ENCODE measurements at places on chromosomes 5 and 9.

DNA sequence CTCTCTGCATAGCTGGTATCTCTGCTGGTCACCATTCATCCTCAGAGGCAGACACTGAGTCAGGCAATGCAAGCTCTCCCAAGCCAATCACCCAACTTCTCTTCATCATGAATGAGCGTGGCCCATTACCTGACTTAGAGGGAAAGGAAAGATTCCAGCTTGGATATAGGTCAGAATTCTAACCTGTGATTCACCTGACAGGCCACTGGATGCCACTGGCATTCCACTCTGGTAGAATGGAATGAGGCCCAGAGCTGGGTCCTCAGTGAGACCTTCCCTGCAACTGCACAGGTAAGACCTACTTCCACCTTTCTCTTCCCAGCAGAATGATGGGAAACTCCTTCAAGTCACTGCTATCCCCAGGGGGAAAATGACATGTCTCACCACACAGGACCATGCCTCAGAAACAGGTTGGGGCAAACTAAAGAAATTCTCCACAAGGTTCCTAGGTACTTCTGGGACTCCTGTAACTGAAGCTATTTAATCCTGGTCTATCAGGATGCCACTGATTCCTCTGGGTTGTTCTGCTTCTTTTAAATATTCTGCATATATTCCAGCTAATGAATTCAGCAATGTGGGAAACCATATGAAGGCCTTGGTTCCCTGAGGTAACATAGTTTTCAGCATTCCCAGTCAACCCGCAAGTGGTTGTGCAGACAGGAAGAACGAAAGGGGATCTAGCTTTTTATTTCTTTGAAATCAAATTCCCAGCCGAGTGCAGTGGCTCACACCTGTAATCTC lies 62.0 kb downstream of the SUSD1 start:
- DNase-seq: no peak

GRCh38 chr5:7822449-7822848 lies 28.5 kb downstream of the CFAP90 start:
- DNase-seq: no peak

DNA sequence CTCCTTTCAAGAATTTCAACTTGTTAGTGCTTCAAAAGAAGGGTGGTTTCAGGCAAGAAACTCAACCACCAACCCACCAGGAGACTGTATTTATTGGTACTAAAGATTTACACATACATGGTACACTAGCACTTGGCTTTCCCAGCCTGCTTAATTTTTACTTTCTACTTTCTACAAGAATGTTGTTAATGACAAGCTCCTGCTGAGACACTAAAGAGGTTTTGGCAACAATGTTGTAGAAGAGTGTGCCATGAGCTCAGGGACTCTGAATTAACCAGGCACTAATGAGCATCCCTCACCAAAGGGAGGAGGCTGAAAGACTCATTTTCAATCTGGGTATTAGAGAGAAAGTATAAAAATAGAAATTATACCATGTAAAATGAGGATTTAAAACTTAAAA lies 195.0 kb downstream of the KIAA0825 start:
- no peak for DNase-seq

GRCh38 chr9:21656776-21657674 lies 145.4 kb upstream of the MTAP start:
- DNase-seq: no peak

GRCh38 chr5:125117566-125117965 lies 371.1 kb upstream of the ZNF608 start:
- DNase-seq: no peak

DNA sequence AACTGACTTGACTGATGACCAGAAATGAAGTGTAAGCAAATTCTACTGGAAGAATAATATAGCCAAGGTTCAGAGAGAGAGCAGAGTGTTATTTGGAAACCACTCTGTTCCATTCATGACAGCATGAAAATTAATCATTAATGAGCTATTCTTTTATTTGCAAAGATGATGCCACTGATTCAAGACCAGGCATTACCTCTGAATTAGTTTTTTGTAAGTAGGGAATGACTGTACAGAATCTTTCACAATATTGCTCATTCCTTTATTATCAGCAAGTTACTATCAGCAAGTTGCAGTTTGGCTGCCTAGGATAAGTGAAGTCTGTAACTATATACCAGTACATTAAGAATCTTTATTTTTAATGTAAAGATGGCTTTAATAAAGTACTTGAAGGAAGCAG lies 75.1 kb upstream of the RGMB start:
- no peak for DNase-seq

DNA sequence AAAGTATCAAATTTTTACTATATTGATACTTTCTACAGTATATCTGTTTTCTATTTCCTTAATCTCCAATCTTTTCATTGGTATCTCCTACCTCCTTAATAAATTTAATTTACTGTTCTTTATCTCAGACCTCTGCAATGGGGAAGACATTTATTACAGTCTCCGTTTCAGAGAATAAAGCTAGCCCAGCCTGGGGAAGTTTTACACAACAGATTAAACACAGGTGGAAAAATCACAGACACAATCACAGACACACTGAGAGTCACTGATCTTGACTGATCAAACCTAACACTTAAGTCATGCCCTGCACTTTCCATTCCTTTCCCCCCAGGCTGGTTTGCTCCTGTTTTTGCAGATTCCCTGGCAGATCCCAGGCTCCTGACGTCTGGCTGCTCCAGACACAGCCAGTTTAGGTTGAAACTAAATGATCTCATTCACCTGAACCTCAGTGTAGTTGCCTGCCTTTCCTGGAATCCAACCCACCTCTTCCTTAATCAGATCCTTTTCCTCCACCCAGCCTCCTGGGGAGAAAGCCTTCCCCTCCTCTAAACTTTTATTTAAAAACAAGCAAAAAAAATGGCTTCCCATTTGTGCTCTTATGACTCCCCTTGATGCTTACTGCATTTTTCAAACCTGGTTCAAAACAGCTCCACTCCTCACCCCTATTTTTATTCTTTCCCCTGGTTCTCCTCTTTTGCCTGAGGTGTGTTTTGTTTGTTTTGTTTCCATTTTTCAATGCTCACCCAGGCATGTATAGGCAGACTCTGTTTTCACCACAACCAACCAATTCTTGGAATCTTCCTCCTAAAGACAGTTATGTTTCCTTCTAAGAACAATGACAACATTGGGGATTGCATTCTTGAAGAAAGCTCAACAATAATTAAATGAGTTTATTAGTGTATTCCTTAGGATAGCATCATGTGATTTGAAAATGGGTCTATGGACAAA lies 29.5 kb upstream of the OSMR start:
- DNase-seq: no peak

- DNase-seq: no peak
These were observed 15.4 kb downstream of the POC5 start for GRCh38 chr5:75701856-75702255.

DNA sequence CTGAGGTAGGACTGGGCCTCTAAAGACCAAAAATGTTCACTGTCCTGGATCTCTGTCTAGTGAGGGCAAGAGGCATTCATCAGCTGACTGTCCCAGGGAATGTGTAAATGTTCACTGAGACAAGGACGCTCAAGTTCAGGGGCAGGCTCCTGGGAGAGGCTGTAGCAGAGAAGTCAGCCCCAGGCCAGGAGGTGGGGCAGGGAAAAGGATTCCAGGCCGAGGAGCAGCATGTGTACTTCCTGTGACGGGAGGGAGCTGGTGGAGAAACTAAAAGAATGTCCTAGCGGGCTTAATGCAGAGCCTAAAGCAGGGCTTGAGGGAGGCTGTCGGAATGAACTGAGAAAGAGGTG lies 205.8 kb downstream of the GABBR2 start:
- DNase-seq: no peak

DNA sequence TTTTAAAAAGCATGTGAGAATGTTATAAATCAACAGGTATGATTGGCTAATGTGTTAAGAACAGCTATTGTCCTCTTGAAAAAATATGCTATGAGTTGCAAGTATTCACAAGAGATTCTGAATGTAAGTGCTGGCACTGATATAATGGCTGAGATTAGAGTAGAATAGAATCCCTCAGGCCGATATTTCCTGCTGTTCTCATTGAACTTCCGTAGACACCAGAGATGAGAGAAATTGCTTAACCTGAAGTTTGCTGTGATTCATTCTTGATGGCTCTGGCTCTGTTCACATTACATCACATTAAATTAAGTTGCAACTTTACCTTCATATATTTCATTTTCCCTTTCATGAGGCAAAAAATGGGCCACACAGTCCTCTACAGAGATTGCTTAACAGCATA lies 114.5 kb downstream of the BAAT start:
- DNase-seq: no peak

DNA sequence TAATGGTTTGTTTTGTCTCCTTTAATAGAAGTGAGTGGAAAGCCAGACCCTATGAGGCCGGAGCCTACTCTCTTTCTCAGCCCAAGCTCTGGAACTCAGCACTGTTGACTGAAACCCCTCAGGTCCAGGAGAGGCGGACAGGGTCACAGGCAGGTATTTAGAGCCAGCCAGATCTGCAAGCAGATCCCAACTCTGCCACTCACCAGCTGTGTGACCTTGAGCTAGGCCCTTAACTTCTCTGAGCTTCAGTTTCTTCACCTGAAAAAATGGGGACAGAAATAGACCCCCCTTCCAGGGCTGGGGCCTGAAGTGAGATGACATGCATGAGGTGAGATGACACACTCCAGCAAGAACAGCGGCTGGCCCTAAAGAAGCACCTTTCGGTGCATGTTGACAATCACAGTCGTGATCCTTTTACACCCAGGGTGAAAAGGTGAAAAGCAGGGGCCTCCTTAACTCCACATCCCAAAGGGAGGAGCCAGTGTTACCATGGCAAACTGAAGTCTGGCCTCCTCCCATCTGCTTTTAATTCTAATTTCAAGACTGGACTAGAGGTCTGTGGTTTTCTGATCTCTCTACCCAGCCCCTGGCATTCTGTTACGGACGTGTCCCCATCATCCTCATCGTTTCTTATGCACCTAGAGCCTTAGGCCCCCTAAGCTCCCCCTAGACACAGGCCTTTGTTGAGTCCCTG lies 27.2 kb downstream of the MORN5 start:
- no peak for DNase-seq

DNA sequence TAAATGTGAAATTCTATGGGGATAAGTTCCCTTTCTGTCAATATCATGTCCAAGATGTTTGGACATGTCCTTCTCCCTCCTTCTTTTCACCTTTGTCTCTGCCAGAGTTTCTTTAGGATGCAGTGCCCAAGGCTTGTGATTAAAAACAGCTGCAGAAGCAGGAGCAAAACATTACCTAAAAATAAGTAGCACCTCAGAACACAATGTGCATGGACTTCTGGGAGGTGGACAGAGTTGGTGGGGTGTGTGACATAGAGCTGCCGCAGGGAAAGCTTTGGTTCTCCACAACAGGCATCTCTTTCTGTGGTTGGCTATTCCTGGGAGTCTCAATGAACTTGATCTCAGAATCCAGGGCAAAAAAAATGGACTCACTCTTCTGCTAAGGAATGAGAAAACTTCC lies 97.0 kb downstream of the SEC61B start:
- DNase-seq: no peak

DNA sequence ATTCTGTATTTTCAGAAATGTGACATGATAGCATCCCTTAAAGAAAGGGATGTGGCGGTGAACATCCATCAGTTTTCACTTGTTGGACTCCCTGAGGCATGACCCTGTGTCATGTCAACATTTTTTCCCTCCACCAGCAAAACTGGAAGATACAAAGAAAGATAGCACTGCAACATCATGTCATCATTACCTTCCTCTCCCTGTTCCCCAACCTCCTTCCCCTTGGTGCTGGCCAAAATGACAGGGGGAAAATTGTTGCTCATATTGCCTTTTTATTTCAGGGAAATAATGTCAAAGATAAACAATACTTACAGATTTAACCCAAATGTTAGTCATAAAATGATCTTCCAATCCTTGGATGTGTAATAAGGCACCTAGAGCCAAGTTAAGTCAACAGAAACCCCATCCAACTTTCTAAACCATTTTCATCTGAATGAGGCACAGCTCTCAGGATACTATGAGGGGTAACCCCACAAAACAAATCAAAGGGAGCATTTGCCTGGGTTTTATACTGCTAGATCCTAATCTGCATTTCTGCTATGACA lies 644.3 kb downstream of the ACTL7B start:
- no peak for DNase-seq

- no peak for DNase-seq
These were observed 7.2 kb downstream of the TOR1A start for GRCh38 chr9:129816501-129817435.

DNA sequence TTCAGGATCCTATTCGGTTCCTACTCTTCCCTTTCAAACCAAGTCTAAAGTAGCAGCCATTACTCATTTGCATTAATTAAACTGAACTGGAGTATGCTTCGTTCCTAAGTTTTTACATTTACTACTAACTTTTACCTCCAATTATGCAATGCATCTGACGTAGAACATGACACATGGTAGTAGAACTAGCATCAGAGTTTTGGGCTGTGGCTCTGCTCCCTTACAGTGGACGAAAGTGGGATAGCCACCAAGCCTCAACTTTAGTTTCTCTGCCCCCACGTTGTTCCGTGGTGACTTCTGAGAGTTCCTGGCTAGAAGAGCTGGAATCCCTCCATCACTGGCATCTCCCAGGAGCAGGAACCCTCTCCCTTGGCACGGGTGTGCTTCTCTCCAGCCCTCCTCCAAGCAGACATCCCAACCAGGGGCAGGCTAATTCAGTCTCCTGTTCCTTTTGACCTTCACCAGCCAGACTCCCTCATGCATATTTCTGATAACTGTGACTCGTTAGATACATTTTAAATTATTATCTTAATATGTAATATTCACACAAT lies 2.9 kb downstream of the IFNE start:
- DNase-seq: no peak

GRCh38 chr9:117704024-117704575 lies at the start of gene TLR4:
TLR4 (plus strand) TSS chr9:117704403; CDS start chr9:117704473, 70 bp downstream.
- DNase-seq: no peak

DNA sequence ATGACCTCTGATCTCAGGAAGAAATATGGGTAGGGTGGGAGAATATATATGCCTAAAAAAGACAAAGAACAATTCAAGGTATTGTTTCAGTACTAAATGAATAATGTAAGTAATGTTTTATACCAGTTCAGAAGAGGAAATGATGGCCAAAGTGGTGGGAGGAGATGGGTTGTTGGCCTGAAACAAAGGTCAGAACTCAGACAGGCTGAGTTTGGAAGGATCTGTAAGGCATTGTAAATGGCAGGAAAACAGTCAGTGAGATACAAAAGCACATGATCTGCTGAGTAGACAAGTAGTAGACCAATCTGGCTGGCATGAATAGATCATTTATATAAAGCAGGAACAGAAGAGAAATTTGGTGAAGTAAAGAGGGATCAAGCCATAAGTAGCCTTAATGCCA lies 175.8 kb upstream of the PLCXD3 start:
- DNase-seq: no peak

DNA sequence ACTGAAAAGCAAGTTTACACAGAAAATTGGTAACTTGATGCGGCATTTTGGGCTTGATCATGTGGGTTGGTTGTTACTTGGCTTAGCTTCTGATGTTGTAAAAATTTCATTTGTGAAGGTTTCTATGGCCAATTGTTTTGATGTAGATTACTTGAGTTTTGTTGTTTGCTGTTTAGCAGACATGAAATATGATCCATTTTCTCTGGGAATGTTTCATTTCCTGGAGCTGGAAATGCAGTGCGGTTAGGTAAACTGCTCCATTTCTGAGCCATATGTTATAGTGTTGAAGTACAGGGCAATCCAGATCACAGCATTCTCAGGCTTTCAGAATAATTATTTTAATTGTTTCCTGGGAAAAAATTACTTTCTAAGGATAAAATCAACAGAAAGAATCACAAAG lies 396.9 kb downstream of the ENC1 start:
- no peak for DNase-seq

- no peak for DNase-seq
These were observed 181.2 kb upstream of the EDIL3 start for GRCh38 chr5:84565866-84566265.

- peak; percentile 24 for DNase-seq
These were observed at the start of gene CTNNA1 for GRCh38 chr5:138752951-138753793. CTNNA1 (plus strand) TSS chr5:138753425; CDS start chr5:138781925, 28,500 bp downstream.
